ENCODE measurements at places on chromosomes 4 and X.

DNA sequence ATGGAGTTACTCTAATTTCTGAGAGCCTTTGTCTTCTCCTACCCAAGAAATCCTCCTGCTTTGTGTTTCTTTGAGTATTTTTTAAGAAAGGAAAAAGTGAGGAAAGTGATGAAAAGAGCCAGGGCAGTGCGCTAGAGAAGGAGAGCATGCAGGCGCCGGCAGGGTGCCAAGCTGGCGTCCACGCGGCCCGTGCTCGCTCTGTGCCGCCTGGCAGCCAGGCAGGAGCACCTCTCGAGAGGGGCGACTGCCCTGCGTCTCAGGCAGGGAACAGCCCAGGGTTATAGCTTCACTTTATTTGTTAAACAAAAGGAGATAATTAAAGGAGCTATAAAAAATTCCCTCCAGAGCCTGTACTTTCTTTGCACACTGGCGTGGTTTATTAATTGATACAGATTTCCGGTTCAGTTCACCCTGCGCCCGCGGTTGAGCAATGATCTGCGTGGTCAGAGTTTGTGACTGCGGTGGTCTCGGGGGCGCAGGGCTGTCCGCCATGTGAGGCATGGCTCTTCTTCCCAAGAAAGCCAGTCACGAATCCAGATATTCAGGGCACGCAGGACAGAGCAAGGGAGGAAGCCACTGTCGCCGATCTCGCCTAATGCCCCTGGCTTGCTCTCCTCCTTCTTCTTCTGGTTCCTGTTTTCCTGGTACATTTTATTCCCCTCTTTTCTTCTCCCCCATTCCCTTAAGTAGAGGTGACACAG is 110.8 kb upstream of the PAQR3 start:
- DNase-seq: no peak

- no peak for DNase-seq
Observed at GRCh38 chr4:151316645-151317044, 8.8 kb downstream of the SH3D19 start.

DNA sequence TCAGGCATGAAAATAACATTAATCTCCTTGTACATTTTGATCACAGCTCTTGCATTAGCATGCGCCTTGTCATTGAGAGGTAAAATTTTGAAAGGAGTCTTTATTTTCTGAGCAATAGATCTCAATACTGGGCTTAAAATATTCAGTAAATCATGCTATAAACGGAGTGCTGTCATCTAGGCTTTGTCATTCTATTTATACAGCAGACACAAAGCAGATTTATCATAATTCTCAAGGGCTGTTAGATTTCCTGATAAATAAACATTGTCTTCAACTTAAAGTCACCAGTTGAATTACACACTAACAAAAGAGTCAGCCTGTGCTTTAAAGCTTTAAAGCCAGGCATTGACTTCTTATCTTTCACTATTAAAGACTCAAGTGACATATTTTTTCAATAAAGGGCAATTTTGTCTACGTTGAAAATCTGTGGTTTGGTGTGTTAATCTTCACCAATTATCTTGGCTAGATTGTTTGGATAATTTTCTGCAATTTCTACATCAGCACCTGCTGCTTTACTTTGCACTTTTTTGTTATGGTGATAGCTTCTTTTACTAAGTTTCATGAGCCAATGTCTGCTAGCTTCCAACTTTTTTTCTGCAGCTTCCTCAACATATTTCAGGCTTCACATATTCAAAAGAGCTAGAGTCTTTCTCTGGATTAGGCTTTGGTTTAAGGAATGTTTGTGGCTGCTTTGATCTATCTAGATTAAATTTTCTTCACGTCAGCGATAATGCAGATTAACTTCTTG is 27.9 kb upstream of the UGT2B4 start:
- no peak for DNase-seq

DNA sequence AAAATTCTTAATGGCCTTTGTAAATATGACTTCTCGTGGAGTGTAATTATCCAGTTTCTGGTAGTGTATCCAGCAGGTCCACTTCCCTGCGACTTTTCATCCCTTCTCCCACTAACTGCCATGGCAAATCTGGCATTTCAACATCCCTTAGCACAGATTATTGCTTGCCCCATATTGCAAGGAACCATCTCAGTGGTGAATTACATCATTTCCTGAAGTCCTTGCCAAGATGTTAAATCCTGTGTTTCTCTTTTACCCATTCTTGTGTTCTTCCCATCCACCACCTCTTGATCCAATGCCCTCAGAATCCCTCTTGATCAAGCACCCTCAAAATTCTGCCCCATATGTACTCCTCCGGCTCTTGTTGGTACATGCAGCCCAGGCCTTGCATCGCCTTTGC is 88.1 kb upstream of the ZNF81 start:
- DNase-seq: no peak

Data from RCC 7860 (cell line).